GM12878 (cell line): ENCODE measurements at places on chromosomes 2 and 18. TPM values are rescaled to one million over a fixed set of nuclear protein-coding genes. Genes with fewer than 3 reads are reported as not detected.

GRCh38 chr18:61893309-61893970 lies 633 bp upstream of the RNF152 start:
- no peaks in the 10 kb centered on the region for H3K36me3 ChIP-seq
- H3K27ac ChIP-seq: no peak overlapping the region
- no peak for DNase-seq

DNA sequence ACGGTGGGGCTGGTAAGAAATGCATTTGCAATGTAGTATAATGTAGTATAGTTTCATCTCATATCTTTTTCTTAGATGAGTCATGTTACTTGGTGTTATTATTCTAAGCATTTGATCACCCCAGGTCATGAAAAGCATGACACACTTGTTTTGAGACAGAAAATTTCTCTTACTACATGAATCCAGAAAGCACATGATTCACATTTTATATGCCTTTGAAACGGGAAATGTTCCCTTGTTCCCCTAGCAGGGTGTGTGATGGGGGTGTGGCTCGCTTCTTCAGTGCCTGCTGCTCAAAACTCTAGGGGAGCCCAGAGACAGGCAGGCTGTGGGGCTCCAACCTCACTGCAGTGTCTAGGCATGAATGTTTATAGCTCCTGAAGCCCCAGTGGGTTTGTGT lies 116.0 kb upstream of the RAB27B start:
- no peak for DNase-seq
- no peaks in the 10 kb centered on the region for H3K4me1 ChIP-seq

- no peak overlapping the region for H3K27ac ChIP-seq
- H3K36me3 ChIP-seq: no peaks in the 10 kb centered on the region
- H3K4me3 ChIP-seq: no peak overlapping the region
- no peaks in the 10 kb centered on the region for H3K4me1 ChIP-seq
These were observed 125.6 kb downstream of the CTNNA2 start for GRCh38 chr2:79638410-79638809.

GRCh38 chr18:23159344-23159743 lies 24.1 kb downstream of the CABLES1 start:
- H3K27me3 ChIP-seq: no peaks in the 10 kb centered on the region
- no peak overlapping the region for H3K27ac ChIP-seq
- H3K36me3 ChIP-seq: no peaks in the 10 kb centered on the region; the same call in none of the 2 replicates
- no peaks in the 10 kb centered on the region for H3K4me1 ChIP-seq

GRCh38 chr2:69979902-69980807 lies 18.7 kb upstream of the ASPRV1 start:
- DNase-seq: no peak
- H3K4me3 ChIP-seq: no peak overlapping the region
- no peaks in the 10 kb centered on the region for H3K27me3 ChIP-seq
- no peaks in the 10 kb centered on the region for H3K4me1 ChIP-seq

DNA sequence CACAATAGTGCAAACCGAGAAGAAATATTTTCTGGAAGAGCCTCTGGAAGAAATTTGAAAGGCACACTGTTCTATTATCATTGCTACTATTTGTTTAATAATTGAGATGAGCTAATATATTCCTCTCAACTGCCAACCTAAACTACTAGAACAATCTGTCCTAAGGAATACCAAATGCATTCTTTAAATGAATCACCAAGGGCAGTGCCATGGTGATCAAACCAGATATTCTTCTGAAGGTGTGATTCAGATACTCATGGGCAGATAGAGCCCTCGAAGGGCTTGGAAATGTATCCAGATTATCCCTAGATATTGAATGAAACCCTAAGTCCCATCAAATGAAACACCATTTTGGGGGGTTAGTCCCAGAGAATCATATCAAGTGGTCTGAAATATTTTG lies 76.6 kb downstream of the FIGN start:
- H3K27ac ChIP-seq: no peak overlapping the region
- DNase-seq: no peak
- no peaks in the 10 kb centered on the region for H3K36me3 ChIP-seq
- no peak overlapping the region for H3K4me3 ChIP-seq
- H3K4me1 ChIP-seq: no peaks in the 10 kb centered on the region

DNA sequence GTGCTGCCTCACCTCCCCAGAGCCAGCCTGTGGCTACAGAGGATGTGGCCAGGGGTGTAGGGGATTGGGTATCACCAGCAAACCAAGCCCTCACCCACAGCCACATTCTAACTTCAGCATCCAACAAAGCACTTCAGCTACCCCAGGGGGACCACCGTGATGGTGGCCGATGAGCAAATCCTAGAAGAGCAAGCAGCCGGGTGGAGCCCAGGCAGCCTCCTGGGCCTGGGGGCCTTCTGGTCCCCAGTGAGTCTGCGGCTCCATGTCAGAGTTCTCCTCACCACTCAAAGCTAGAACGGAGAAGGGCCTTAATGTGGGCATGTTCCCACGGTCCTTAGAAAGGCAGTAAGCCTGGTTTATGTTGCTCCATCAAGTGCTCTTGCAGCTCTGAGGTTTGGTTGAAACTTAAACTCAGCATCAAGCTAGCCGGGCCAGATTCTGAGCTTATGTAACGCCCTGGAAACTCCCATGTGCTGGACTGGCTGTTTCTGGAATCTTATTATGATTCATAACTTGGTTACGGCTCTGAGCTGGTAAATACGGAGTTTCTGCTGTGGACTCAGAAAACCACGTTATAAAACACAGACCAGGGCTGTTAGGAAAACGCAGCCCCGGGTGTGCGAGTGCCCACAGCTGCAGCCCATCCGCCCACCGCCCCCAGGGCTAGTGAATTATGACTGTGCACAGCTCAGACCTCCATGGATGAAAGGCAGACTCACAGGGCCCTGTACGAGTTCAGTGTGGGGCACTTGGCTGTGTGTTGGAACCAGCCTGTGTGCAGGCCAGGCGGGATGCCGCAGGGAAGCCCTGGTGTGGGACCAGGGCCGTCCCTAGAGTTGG lies 99.8 kb downstream of the SEPTIN10 start:
- H3K4me1 ChIP-seq: peaks cover 37% of the 10 kb centered on the region
- no peaks in the 10 kb centered on the region for H3K27me3 ChIP-seq

DNA sequence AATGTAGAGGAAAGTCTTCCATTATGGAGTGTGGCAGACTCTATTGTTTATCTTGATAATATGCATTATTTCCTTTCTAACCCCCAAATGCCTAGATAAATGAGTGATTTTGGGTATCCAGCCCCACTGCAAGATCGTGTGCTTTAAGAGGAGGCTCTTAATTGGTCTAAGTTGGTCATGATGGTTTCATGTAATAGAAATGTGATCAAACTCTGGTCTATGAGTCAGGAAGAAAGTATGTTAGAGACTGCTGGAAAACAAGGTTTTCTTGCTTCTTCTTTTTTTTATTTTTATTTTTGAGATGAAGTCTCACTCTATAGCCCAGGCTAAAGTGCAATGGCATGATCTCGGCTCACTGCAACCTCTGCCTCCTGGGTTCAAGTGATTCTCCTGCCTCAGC lies 344.5 kb upstream of the TNP1 start:
- no peaks in the 10 kb centered on the region; the same call in 1 of the 2 replicates for H3K27me3 ChIP-seq
- no peaks in the 10 kb centered on the region for H3K36me3 ChIP-seq

DNA sequence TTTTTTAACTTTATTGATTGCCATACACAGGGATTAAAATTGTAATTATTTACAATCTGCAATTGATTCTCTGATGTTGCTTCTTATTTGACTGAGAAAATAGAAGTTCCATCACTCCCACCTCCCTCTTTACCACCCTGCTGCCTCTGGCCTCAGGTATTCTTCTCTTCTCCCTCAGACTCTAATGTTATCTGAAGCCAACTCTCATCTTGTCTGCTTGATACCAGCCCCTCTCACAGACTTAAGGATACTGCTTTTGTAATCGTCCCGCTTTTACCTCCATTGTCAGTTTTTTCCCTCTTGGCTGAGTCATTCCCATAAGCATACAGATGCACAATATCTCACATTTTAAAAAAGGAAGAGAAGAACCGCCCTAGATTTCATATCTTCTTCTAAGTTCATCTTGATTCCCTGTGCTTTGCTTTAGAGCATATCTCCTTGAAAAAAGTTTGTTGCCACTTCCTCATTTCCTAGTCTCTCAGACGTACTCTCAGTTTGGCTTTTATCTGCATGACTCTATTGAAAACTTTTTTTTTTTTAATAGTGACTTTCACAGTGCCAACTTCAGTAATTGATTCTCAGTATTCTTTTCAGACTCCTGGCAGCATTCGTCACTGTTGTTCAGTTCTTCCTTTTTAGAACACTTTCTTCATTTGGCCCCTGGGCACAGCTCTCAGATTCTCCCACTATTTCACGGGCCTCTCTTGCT lies 31.1 kb downstream of the SPAG16 start:
- H3K36me3 ChIP-seq: no peaks in the 10 kb centered on the region
- peak; percentile 11 for DNase-seq
- H3K27me3 ChIP-seq: no peaks in the 10 kb centered on the region
- H3K4me3 ChIP-seq: no peak overlapping the region
- no peak overlapping the region for H3K27ac ChIP-seq

DNA sequence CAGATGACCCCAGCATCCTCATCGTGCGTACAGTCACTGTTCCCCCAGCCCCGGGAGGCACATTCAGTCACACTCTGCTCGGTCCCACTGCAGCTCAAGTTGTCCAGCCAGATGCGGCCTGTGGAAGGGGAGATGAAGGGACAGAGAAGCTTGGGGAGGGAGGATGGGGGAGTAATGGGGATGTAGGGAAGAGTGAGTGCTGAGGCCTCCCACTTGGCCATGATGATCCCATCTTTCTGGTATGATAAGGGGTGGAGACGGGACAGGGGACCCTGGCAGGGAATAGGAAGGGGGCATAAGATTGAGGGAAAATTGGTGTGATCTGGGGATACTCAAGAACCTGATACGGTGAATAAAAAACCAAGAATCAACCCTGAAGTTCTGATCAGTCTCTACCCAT lies 3.5 kb downstream of the LOXL3 start:
- DNase-seq: no peak
- peak overlapping the region; percentile 1; the same call in 1 of the 2 replicates for H3K27ac ChIP-seq
- H3K27me3 ChIP-seq: no peaks in the 10 kb centered on the region
- peak overlapping the region; percentile 95 for H3K4me3 ChIP-seq
- peaks cover 33% of the 10 kb centered on the region for H3K4me1 ChIP-seq

- no peaks in the 10 kb centered on the region for H3K27me3 ChIP-seq
- peak overlapping the region; percentile 92 for H3K27ac ChIP-seq
- peak overlapping the region; percentile 86 for H3K4me3 ChIP-seq
- H3K4me1 ChIP-seq: peaks cover 6% of the 10 kb centered on the region
- peaks cover 2% of the 10 kb centered on the region; the same call in 1 of the 2 replicates for H3K36me3 ChIP-seq
These were observed 283 bp upstream of the RBBP8 start for GRCh38 chr18:22932885-22933205.

DNA sequence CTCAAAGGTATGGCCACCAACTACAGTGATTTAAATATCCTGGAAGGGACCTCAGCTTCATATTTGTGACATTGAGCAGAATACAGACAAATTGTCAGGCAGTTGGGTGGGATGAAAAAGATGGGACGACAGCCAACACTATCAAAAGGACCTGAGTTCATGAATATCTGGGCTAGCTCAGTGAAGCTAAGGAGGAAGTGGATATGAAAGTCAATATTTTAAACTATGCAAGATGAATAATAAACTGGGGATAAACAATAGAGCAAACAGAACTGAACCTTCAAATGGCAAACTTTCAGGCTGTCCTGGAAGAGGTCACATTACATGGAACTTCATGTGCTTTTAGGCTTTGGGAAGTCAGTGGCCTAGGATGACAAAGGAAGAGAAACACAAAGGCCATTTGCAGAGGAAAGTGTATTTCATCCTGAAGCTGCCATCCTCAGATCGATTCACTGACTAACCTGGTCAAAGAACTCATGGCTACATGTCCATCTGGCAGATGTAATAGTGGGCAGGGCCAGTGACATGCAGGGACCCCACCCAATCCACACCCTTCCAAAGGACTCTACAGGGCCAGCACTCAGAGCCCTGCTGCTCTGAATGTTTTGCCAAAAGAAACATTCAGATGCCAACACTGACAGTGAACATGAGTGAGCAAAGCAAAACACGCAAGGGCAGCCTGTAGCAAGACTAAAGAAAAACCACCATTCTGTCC lies 175.7 kb downstream of the ETAA1 start:
- no peak overlapping the region for H3K27ac ChIP-seq
- H3K27me3 ChIP-seq: no peaks in the 10 kb centered on the region
- no peaks in the 10 kb centered on the region for H3K4me1 ChIP-seq

GRCh38 chr2:178859730-178860129 lies 52.5 kb upstream of the TTN start:
- no peak for DNase-seq
- H3K27me3 ChIP-seq: no peaks in the 10 kb centered on the region
- H3K36me3 ChIP-seq: no peaks in the 10 kb centered on the region

DNA sequence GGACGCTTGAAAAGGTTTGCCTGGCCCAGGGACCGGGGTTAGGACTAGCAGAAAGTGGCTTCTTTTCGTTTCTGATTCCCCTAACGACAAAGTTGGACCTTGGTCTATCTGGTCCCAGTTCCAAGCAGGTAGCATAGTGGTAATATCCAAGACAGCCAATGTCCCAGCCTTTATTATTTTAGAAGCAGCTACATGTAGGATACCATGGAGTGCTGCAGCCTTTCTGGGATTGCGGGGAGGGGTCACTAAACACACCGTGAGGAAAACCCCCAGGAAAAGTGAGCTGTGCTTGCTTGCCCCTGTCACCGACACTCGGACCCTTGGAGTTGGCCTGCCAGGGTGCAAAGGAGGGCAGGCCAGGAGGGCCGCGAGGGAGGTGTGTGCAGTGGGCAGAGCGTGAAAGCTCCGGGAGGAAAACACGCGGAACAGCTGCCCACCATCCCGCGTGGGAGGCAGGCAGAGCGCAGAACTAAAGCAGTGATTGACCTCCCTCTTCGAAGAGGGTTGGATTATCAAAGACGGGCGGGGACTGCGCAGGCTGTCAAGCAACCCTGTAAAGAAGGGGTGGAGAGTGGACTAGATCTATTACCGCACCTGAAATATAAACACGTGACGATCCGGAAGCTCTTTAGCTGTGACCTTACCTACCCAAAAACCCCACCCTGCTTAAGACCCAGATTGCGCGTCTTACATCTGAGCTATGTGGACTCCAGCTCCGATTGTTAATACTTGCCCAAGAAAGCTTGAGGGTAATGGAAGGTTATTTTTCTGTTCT lies 624 bp upstream of the MAP4K3 start:
- peak overlapping the region; percentile 71 for H3K27ac ChIP-seq
- no peaks in the 10 kb centered on the region for H3K36me3 ChIP-seq
- H3K27me3 ChIP-seq: no peaks in the 10 kb centered on the region
- DNase-seq: no peak
- no peaks in the 10 kb centered on the region for H3K4me1 ChIP-seq
- H3K4me3 ChIP-seq: peak overlapping the region; percentile 67

TMEFF2 gene
- polyA plus RNA-seq: not detected in 2 replicates

PKDCC gene
- 0.15 and 0.61 TPM in 2 replicates for polyA plus RNA-seq

MCM6 gene
- polyA plus RNA-seq: 89.9 and 90.1 TPM in 2 replicates

SERPINB4 gene
- polyA plus RNA-seq: not detected in 2 replicates

XIRP2 gene
- not detected in 2 replicates for polyA plus RNA-seq

COL5A2 gene
- 0.33 and 0.39 TPM in 2 replicates for polyA plus RNA-seq

GKN1 gene
- not detected in 2 replicates for polyA plus RNA-seq

SERPINB3 gene
- not detected in 2 replicates for polyA plus RNA-seq

LIPG gene
- polyA plus RNA-seq: 0.28 TPM in 1 of 2 replicates, not detected in the other
